ENCODE measurements at places on chromosomes 5 and 9. TPM values are rescaled to one million over a fixed set of nuclear protein-coding genes. Genes with fewer than 3 reads are reported as not detected.

Gene CCDC192
- not detected for total RNA-seq

Gene GALT
- 82.2 TPM for total RNA-seq

Gene LRRC19
- total RNA-seq = not detected

Gene CCDC69
- 104 TPM for total RNA-seq

DNA sequence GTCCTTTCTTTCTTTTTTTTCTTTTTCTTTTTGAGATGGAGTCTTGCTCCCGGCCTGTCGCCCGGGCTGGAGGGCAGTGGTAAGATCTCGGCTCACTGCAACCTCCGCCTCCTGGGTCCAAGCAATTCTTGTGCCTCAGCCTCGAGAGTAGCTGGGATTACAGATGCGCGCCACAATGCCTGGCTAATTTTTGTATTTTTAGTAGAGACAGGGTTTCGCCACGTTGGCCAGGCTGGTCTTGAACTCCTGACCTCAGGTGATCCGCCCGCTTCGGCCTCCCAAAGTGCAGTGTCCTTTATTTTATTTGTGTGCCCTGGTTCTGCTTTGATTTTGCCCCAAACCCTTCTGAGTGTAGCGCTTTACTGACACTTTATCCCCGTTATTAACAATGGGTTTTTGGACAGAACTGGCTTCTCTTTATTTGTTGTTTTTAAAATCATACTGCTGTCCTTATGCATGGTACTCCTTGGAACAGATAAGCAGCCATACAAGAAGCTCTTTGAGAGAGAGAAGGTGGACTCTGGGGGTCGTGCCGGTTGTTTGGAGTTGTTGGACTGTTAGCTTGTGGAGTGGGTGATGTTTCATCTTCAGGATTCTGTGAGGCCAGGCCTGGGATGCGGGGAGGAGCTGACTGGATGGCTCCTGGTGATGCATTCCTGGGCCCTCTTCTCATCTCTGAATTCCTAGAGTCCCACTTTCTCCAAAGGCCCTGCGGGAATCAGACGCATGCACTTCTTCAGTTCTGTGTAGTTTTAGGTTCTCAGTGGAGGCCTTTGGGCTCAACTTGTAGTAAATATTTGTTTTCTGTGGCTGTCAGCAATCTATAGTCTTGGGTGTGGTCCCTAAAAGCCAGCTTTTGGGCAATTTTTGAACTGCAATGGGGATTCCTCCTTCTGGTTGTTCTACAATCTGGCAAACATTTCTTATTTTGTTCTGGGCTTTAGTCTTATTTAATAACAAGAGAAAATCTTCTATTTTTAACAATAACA lies 47.8 kb downstream of the PTTG1 start:
- H3K27me3 ChIP-seq = no peaks in the 10 kb centered on the region
- H3K4me1 ChIP-seq = no peaks in the 10 kb centered on the region
- H3K27ac ChIP-seq = no peak overlapping the region
- H3K36me3 ChIP-seq = no peaks in the 10 kb centered on the region

DNA sequence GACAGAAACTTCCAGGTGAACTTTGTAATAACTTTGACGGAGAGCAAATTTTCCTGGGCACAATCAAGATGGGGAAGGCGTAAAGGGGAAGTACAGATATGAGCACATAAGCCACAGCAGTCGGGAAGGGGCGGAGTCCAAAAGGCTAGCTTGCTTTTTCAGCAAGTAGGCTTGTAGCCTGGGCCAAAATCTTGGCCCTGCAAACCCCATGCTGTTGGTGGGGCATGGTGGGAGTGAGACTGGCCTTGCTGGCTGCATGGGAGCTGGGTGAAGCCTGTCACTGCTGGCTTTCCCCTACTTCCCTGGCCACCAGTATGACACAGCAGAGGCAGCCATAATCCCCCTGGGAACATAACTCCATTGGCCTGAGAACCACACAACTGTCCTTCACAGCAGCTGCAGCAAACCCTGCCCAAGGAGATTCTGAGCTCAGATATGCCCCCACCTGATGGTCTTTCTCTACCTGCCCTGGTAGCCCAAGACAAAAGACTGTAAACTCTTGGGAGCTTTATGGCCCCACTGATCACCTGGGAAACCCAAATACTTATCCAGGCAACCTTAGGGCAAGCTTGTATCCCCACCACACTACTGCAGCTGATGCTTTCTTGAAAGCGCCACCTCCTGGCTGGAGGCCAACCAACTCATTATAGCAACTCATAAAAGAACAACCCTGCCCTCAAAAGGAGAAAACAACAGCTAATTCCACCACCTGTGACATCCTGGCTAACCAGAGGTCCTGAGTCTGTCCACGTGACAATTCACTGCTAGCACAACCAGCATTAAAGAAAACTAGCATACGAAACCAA lies 24.0 kb downstream of the DCTN4 start:
- H3K36me3 ChIP-seq = peaks cover 38% of the 10 kb centered on the region
- H3K27me3 ChIP-seq = no peaks in the 10 kb centered on the region
- H3K27ac ChIP-seq = no peak overlapping the region

GRCh38 chr9:99211746-99212145 lies 10.0 kb downstream of the ALG2 start:
- DNase-seq = no peak
- H3K4me3 ChIP-seq = no peak overlapping the region
- no peak overlapping the region for H3K27ac ChIP-seq

DNA sequence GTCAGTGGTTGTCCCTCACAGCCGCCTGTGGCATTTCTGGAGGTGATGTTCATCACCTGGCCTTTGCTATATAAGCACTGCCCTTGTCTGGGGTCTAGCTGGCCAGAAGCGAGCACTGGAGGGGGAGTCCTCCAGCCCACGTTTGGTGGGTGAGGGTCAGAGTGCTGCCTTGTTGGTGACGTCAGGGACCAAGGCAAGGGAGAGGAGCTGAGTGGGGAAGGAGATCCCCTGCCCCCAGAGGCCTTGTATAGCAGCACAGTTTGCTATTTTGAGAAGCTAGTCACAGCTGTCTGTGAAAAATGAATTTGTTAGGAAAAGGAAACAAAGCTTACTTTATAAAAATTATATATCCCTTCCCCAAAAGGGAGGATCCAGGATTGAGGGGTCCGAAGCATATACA lies 49.8 kb downstream of the SYK start:
- no peaks in the 10 kb centered on the region for H3K27me3 ChIP-seq
- no peak overlapping the region for H3K4me3 ChIP-seq
- peaks cover 4% of the 10 kb centered on the region for H3K4me1 ChIP-seq
- H3K27ac ChIP-seq = no peak overlapping the region

GRCh38 chr5:102971676-102972293 lies 148.2 kb downstream of the GIN1 start:
- H3K27me3 ChIP-seq = no peaks in the 10 kb centered on the region
- no peak overlapping the region for H3K4me3 ChIP-seq
- DNase-seq = peak; percentile 38
- no peak overlapping the region for H3K27ac ChIP-seq

DNA sequence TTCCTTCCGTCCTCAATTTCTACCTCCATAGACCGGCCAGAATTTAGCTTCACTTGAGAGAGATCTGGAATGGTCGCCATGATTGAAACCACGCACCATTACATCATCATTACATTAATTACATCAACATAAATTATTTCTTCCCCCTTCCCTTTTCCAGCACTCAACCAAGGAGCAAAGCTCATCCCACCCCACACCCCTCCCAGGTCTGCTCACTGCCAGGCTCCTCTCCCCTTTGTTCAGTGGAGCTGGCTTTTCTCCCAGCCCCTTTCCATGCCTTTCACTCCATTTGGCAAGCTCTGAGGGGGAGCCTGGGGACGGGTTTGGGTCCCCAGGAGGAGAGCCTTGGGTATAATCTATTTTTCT lies 8.4 kb downstream of the RACK1 start:
- peaks cover 58% of the 10 kb centered on the region for H3K36me3 ChIP-seq
- no peaks in the 10 kb centered on the region for H3K4me1 ChIP-seq
- DNase-seq = no peak
- H3K27me3 ChIP-seq = no peaks in the 10 kb centered on the region
- no peak overlapping the region for H3K4me3 ChIP-seq

- no peak overlapping the region for H3K27ac ChIP-seq
- H3K36me3 ChIP-seq = no peaks in the 10 kb centered on the region
- no peak for DNase-seq
- H3K4me3 ChIP-seq = no peak overlapping the region
- H3K27me3 ChIP-seq = no peaks in the 10 kb centered on the region
Observed at GRCh38 chr9:89550346-89550927, 52.5 kb upstream of the SEMA4D start.

DNA sequence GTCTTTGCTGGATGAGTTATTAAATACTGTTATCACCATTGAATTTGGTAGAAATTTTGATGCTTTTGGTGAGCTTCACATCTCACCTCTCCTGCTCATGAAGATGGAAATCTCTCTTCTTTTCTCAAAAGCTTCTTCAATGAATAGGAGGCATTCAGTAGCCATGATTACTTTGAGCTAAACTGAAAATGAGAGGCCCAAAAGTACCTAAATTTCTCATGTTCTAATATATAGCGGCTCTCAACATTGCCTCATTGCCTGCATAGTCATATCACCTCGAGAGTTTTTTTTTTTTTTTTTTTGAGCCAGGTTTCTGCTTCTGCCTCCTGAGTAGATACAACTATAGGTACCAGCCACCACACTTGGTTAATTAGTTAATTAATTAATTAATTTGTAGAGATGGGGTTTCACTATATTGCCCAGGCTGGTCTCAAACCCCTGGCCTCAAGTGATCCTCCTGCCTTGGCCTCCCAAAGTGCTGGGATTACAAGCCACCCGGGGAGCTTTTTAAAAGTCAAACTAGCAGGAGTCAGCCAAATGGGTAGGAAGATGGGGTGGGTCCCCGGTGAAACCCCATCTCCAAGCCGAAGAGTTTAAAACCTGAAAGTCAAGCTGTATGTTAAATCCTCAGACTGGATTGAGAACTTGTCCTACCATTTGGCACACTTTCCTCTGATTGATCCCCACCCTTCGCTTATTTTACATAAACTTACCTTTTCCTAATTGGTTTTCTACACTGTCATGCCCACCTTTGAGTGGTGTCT lies 169.0 kb downstream of the DOCK2 start:
- no peak overlapping the region for H3K27ac ChIP-seq
- no peak overlapping the region for H3K4me3 ChIP-seq
- no peaks in the 10 kb centered on the region for H3K27me3 ChIP-seq
- H3K4me1 ChIP-seq = peaks cover 12% of the 10 kb centered on the region

- peak overlapping the region; percentile 74 for H3K4me3 ChIP-seq
- DNase-seq = peak; percentile 79
- H3K36me3 ChIP-seq = no peaks in the 10 kb centered on the region
- H3K27ac ChIP-seq = peak overlapping the region; percentile 70
- peaks cover 11% of the 10 kb centered on the region for H3K4me1 ChIP-seq
Observed at GRCh38 chr5:176542596-176543427, 5.6 kb upstream of the RNF44 start.

GRCh38 chr9:74735761-74736160 lies 152.0 kb downstream of the TRPM6 start:
- no peaks in the 10 kb centered on the region for H3K4me1 ChIP-seq
- no peaks in the 10 kb centered on the region for H3K27me3 ChIP-seq
- no peak for DNase-seq
- H3K36me3 ChIP-seq = no peaks in the 10 kb centered on the region
- no peak overlapping the region for H3K4me3 ChIP-seq

DNA sequence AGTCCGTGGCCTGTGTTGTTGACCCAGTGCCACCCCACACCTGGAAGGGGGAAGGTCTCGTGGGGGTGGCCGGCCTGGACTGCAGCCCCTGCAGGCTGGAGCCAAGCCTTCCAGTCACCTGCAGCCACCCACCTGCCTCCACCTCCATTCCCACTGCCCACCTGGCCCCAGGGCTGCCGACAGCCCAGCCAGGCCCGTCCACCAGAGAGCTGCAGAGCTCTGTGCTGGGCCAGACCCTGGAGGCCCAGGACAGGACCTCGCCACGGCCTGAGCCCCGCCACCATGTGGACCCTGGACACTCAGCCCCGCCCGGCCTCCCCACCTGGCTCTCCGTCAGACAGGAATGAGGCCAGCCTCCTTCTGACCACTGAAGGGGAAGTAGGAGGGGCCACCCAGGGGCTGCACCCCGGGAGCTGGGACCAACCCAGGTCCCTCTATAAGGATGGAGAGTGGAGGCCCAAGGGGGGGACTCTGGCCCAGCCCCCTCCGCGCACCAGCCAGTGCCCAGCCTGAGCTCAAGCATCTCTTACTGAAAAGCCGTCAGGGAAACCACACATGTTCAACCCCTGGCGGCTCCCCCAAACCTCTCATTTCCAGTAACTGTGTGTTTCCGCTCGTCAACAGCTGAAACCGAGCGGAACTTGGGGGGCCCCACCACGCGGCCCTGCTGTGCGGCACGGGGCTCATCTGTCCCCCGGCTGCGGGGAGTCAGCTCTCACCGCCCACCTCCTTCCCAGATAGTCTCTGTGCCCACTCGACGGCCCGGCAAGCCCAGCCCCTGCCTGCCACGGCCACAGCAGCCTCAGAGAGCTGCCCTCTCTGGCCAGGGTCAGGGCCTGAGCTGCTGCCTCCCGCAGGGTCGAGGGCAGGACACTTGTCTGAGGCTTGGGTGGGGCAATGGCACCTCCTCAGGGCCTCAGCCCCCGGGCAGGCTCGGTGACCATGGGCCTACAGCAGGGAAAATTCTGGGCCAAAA lies 12.8 kb downstream of the NOTCH1 start:
- H3K4me3 ChIP-seq = no peak overlapping the region
- H3K27ac ChIP-seq = no peak overlapping the region
- no peaks in the 10 kb centered on the region for H3K27me3 ChIP-seq
- no peaks in the 10 kb centered on the region for H3K36me3 ChIP-seq

DNA sequence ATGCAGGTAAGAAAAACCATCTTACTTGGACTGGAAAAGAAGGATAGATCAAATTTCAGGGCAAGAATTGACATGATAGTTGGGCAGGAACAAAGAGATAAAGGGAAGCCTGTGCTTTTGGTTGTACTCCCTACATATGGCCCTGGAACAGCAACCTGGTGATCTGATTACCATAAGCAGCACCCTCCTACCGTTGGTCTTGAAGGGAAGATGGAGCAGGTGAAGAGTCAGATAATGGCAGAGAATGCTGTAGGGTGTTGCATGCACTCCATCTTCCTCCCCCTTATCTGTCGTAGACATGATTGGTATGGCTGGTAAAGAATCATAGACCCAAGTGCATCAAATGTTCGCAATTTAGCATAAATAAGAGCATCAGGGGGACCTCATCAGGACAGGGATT lies 4.7 kb downstream of the IRGM start:
- no peaks in the 10 kb centered on the region for H3K27me3 ChIP-seq
- H3K27ac ChIP-seq = no peak overlapping the region
- H3K4me1 ChIP-seq = no peaks in the 10 kb centered on the region
- DNase-seq = no peak
- no peaks in the 10 kb centered on the region for H3K36me3 ChIP-seq

DNA sequence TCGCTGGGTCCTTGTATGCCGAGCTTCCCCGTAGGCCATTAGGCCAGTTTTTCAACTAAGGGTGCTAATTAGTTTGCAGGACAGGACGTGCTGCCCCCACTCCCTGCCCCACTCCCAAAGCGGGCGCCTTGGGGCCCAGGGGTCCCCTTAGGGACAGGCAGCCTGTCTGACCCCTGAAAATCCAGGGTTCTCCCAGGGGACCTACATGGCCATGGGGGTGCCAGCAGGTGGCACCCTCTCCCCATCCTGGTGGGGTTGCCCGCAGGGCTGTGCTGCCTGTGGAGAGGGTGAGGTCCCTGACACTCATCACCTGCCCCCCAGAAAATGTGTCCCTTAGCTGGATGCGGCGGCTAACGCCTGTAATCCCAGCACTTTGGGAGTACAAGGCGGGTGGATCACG lies 8.5 kb upstream of the CCDC187 start:
- H3K27ac ChIP-seq = no peak overlapping the region
- no peak overlapping the region for H3K4me3 ChIP-seq
- DNase-seq = peak; percentile 53
- no peaks in the 10 kb centered on the region for H3K4me1 ChIP-seq
- H3K27me3 ChIP-seq = no peaks in the 10 kb centered on the region
